KBM-7 (cell line): ENCODE measurements at places on chromosomes 6 and 20.

GRCh38 chr20:19181552-19181951 lies 30.9 kb upstream of the SLC24A3 start:
- no peak for DNase-seq

- DNase-seq: no peak
Measured at GRCh38 chr6:3575166-3575565, 118.3 kb upstream of the SLC22A23 start.

GRCh38 chr6:119125576-119125975 lies 47.1 kb upstream of the FAM184A start:
- DNase-seq: no peak

GRCh38 chr6:156599978-156600590 lies 177.1 kb upstream of the ARID1B start:
- DNase-seq: no peak

GRCh38 chr20:53789989-53790675 lies 196.5 kb upstream of the ZNF217 start:
- no peak for DNase-seq
